Omental fat pad (tissue), 4 donors: ENCODE measurements at places on chromosomes 2 and 18. TPM values are rescaled to one million over a fixed set of nuclear protein-coding genes. Genes with fewer than 3 reads are reported as not detected.

Gene LRRTM1
- not detected for total RNA-seq

Gene ACSL3
- 66.7 TPM for total RNA-seq

Gene ABCG5
- not detected for total RNA-seq

Gene LRP2
- not detected for total RNA-seq

DNA sequence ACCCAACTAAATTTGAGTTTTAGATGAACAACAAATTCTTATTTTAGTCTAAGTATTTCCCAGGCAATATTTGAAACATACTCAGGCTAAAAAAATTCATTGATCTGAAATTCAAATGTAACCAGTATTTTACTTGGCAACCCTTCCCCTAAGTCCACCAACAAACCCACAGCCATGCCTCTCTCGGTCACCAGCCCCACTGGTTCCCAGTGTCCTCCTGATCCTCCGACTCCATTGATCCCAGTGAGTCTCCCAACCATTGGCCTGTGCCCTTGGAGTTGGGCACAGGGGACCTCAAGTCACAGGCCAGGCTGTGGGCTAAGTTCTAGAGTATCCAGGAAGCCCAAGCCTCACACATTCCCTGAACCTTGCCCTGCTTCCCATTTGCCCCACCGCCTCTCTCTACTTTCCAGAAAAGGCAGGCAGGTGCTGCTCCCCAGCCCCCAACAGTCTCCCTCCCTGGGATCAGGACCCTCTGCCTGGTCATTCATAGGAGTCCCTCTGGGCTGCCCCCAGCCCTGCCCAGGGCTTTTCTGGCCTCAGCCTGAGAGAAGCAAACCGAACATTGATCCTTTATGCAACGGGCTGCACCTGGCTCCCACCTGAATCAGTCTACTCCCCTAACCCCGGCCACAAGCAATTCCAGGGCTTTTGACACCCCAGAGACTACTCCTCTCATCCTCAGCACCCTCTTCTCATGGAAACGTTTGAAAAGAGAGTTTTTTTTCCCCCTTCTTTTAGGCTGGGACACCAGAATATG lies 81.3 kb downstream of the HS1BP3 start:
- no peak for DNase-seq

GRCh38 chr2:177254433-177255226 lies 9.9 kb downstream of the NFE2L2 start:
- no peak for DNase-seq

GRCh38 chr18:58231930-58232329 lies 187.9 kb downstream of the NEDD4L start:
- DNase-seq: no peak

- no peak for DNase-seq
Observed at GRCh38 chr2:68031542-68032160, 31.2 kb downstream of the C1D start.

DNA sequence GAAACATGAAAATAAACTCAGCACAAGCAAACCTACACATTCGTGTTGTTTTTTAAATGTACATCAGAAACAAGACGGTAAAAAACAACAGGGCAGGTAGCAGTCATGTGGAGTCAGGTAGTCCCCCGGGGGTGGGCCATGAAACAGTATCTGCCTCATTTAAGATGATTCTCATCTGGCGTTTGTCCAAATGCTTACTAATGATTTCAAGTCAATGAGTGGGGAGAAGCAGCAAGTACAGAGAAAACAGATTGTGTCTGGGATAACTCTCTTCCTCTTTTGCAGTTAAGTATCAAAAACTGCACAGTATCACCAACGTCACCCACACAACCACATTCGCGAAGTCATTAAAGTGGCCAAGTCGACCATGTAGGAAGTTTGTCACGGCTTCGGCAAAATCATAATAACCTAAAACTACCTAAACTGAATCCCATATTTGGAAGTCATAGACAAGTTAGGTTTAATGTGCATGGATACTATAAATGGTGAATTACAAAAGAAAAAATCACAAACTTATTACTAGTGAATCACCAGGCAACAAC lies 1.3 kb downstream of the LAPTM4A start:
- no peak for DNase-seq

DNA sequence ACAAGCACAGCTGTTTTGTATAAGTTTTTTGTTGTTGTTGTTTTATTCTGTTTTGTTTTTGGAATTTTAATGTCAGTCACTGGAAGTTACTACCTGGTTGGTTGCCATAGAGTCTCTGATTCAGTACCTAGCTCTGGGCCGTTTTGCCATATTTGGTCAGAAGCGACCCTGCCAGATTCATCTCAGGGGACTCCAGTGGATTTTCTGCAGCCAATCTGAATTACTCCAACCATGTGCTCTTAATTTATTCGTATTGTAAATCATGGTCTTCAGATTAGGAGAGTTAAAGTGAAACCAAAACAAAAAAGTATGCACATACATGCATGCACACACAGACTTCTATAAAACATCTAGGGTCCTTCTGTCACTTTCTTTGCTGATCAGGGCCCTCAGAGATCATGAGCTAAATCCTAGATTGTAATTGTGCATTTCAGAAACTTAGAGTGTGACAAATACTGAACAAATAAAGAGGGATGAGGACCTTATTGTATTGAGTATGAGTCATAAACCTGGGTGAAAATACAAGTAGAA lies 317.4 kb upstream of the UBE2E3 start:
- no peak for DNase-seq

- no peak for DNase-seq
Observed at GRCh38 chr2:29817801-29818680, 103.3 kb downstream of the ALK start.

- no peak for DNase-seq
Observed at GRCh38 chr2:95231723-95232122, 24.4 kb downstream of the ZNF892 start.

DNA sequence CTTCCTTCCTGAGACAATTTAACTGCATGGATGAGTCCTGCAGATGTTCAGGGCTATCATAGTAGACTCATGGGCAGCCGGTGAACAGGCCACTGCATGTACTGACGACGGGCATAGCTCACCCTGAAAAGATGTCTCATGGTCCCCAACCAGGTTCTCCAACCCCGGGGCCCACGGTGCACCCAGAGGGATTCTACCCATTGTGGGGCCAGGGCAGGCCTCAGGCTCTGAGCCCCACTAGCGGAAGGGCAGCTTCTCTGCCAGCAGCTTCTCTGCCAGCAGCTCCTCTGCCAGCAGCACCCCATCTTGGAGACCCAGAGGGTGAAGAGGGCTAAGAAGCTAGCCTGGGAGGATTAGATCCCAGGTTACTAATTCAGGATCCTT lies 3.2 kb upstream of the CNNM4 start:
- DNase-seq: no peak

GRCh38 chr2:9441556-9441955 lies 18.1 kb downstream of the CPSF3 start:
- DNase-seq: no peak
